NCI-H2029 (cell line): ENCODE measurements at places on chromosomes 12 and 14.

GRCh38 chr12:46459861-46460545, 87.4 kb upstream of the SLC38A2 start:
- no peak for DNase-seq

DNA sequence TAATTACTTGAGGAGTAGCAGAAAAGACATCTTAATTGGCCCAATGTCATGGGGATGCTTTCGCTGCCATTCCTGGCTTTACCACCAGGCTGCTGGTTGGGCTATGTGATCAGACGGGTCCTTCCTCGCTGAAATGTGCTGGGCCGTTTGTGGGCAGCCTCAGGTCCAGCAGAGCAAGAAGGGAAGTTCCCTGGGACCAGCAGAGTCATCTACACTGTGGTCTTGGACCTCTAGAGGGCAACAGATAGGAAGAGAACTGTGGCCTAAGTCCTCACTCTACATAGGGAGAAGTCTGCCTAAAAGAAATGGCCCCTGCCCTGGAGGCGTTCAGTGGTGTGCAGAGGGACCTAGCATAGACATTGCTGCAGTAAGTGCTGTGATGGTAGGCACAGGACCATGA, 10.9 kb downstream of the EVL start:
- DNase-seq, result no peak

GRCh38 chr12:125220404-125221273, 155.4 kb downstream of the AACS start:
- DNase-seq, result peak; percentile 27

GRCh38 chr14:60196291-60196690, 31.1 kb upstream of the DHRS7 start:
- no peak for DNase-seq

DNA sequence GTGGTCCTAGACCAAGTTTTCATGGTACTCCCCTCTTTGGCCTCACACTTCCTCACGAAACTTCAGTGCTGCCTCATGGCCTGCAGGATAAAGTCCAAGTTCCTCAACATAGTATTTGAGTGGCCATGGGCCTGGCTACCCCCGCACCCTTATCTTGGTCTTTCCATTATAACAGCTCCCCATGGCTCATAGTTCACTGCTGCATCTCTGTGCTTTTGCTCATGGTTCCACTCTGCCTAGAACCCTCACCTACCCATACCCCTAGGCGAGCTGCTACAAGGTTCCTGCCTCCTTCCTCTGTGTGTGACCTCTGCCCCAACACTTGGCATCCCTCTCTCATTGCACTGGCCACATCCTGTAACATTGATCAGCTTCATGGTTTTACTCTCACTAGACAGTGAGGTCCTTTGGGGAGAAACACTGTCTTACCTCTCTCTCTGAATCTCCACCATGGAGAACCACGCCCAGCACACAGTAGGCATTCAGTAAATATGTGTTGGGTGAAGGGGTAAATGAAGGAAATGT, 158.9 kb downstream of the GPR65 start:
- no peak for DNase-seq

DNA sequence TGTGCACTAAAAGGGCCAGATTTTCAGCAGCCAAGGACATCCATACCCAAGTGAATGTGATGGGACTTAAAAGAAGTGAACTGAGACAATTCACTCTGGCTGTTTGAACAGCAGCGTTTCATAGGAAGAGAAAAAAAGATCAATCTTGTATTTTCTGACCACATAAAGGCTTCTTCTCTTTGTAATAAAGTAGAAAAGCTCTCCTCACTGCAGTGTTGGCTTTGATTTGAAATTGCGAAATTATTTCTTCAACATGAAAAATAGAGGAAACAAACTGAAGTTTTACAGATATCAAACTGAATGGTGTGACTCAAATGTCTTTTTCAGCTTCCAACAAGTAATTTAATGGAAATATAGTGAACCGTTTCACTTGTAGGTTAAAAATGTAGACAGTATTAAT, 11.3 kb upstream of the KCNMB4 start:
- DNase-seq, result no peak

- no peak for DNase-seq
Measured at GRCh38 chr14:94379291-94380224, 8.8 kb downstream of the SERPINA1 start.

DNA sequence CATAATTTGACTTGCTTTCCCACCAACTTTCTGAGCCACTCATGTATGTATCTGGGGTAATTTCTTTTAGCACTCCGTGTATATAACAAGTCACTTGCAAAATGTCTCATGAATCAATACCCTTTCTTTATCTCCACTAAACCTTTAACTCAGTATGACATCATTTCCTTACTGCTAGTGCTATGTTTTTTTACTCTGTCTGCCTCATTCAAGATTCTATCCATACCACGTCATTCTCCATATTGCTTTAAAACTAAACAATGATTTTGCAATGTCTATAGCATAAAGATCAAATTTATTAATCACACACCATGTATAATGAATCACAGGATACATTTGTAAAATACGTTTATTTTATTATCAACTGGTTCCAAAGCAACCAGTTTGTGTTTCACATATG, 178.2 kb downstream of the PIK3C2G start:
- no peak for DNase-seq

GRCh38 chr14:87955501-87955900, 37.5 kb downstream of the GALC start:
- DNase-seq, result no peak

DNA sequence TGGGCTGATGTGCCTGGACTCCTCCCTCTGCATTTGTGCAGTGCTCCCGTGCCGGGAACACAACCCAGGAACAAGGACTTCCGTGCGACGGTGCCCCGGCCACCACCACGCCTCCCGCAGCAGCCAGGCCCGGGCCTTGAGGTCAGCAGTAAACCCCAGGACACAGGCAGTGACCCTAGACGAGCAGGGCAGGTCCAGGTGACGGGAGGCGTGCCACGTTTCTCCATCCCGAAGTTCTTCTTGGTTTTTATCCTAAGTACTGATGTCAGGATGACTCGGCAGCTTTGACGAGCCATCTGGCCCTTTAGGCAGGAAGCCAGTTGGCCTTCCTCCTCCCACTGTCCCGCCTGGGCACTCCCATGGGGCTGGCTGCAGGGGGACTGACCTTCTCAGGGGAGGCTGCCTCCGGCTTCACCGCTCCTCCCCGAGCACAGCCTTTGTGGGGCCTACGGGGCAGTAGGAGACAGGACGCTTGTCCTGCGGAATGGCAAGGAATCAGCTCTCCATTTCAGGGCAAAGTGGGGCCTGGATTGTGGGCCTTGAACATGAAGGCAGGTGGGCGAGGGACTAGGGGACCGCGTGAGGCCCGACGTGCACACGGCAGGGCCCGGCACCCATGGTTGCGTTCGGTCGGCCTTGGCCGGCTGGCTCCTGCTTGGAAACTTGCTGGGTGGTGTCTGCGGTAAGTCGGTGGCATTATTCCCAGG, 94.1 kb downstream of the FBXL14 start:
- no peak for DNase-seq

DNA sequence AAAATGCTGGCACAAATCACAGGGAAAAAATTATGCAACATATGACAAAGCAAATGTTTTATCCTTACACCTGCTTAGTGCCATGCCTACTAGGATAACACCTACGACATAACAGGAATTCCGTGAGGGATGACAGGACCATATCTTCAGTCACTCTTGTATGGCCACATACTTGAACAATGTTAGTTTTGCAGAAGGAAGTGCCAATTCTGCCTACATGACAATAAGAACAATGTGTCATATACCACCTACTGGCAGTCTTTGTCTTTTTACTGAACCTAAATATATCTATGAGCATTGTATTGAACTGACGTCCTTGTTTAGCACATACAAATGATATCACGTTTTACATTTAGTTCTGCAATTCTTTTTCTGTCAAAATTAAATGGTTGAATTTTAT, 234.0 kb downstream of the ADAMTS20 start:
- no peak for DNase-seq

DNA sequence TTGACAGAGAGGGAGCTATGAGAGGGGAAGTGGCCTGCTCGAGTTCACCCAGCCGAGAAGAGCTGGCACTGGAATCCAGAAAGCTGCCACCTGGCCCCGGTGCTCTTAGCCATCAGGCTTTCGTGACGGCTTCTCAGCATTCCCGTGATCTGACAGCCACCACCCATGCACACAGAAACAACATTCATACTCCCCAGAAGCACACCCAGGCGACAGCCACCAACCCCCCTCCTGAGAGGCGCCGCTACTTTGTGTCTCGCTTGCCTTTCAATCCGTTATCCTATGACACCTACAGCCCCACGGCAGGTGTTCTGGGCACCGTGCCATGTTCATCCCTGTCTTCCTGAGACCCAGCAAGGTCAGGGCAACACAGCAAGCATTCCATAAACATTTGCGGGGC, 31.4 kb downstream of the PSMC1 start:
- DNase-seq, result no peak

DNA sequence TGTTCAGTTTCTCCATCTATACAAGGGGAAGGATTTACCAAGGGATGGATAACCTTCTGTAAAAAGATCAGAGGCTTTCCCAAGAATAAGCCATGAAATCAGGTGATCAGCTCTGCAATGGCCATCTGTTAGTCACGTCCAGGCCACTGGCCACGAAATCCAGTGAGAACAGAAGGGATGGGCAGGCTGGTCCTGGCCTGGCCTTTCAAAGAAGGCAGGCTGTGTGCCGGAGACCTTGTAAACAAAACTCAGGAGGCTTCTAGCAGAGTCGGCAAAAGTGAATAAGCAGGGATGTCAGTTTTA, 68.5 kb downstream of the RNF34 start:
- no peak for DNase-seq

DNA sequence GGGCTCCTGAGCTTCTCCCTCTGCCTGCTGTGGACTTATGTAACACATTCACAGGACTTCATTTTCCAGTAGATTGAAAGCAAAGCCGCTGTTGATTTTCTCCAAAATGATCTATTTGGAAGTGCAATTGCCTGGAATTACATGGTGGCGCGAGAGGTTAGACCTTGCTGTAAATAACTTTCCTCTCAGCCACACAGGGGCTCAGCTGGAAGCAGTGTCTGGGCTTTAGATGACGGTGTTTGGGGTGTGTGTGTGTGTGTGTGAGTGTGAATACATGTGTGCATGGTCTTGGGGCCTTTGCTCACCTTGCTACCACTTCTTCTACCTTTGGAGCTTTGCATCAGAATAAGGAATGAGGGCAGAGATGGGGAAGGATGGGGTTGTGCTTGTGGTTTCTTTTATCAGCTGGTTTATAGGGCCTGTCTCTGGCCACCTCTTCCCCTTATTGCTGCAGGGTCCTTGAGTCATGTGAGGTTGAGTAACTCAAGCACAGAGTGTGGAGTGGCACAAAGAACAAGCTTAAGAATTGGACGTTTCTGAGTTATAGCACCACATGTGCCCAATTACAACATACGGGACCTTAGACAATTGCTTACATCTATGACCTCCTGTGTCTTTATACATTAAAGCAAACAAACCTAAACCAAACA, 280.6 kb downstream of the NRXN3 start:
- no peak for DNase-seq

GRCh38 chr12:106248312-106248845, 559 bp upstream of the CKAP4 start:
- DNase-seq, result no peak

- no peak for DNase-seq
Measured at GRCh38 chr12:103779410-103780092, 61.5 kb downstream of the NT5DC3 start.

DNA sequence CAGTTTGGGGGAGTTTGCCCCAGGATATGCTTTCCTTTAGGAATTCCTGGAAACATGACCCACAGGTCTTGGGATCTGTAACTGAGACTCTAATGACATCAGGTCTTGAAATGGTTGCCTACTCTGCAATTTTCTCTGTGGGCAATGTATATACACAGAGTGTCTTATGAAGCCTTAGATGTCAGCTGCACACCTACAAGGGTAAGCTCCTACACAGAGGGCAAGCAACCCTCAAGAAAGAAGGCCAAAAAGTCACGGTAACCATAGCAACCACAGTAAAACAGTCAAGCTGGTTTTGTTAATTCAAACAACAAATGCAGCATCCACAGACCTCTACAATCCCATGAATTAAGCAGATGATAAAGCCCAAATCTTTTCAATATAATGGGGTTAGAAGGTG, 293.0 kb downstream of the SSPN start:
- DNase-seq, result no peak

DNA sequence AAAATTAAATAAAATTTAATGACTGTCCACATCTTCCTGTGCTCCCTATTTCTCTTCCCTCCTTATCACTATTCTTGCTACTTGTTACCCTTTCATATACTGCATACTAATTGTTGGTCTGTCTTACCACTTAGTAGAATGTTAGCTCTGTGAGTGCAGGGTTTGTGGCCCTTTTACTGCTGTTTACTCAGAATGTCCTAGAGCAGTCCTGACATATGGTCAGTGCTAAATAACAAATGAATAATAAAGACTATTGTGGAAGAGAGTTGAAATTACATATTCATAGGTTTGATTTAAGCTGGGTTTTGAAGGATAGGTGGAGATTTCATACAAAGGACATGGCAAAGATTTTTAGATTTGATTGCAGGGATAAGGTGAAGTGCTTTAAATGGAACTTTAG, 24.5 kb downstream of the KTN1 start:
- no peak for DNase-seq

DNA sequence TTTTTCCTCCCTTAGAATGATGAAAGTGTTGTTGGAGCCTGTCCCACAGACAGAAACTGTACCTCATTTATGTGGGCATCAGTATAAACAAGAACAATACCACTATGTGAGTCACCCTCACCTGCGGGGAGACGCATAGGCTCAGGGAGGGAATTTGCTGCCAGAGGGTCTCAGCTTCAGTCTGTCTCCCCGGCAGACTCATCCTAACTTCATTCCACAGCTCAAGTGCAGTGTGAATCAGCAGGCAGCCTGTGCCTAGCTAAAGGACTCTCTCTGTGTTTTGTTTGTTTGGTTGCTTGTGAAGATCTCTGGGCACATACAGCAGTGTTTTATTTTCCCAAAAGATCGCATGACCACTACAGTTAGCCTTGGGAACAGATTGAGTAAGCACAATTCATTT, 98.9 kb downstream of the PRKCH start:
- peak; percentile 66 for DNase-seq

DNA sequence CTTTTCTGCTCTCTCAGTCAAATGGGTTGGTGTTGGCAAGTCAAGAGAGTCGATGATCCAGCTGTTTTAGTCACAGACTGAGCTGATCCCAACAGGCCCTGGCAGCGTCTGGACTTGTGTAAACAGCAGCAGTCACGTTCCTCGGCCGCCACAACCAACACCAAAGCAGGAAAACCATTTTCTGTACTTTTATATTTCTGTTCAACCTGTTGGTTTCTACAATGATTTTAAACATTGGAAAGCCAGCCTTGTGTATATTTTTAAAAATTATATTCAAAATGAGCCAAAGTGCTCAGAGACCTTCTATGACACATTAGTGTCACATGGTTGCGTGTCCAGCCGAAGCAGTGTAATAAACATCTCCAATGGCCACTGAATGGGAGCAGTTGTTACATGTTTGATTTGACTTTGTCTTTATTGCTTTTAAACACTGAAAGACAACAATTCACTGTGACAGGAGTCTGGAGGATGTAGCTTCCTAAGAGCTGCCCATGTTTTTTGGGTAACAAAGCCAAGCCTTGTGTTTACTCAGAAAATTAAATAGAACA, 5.9 kb upstream of the SIVA1 start:
- DNase-seq, result peak; percentile 63

- DNase-seq, result no peak
Measured at GRCh38 chr12:57340104-57340503, 89.1 kb upstream of the STAC3 start.
